ENCODE measurements at places on chromosomes 4 and X.
A peak's percentile ranks its signal among the peaks of the same experiment; 100 is the strongest.

DNA sequence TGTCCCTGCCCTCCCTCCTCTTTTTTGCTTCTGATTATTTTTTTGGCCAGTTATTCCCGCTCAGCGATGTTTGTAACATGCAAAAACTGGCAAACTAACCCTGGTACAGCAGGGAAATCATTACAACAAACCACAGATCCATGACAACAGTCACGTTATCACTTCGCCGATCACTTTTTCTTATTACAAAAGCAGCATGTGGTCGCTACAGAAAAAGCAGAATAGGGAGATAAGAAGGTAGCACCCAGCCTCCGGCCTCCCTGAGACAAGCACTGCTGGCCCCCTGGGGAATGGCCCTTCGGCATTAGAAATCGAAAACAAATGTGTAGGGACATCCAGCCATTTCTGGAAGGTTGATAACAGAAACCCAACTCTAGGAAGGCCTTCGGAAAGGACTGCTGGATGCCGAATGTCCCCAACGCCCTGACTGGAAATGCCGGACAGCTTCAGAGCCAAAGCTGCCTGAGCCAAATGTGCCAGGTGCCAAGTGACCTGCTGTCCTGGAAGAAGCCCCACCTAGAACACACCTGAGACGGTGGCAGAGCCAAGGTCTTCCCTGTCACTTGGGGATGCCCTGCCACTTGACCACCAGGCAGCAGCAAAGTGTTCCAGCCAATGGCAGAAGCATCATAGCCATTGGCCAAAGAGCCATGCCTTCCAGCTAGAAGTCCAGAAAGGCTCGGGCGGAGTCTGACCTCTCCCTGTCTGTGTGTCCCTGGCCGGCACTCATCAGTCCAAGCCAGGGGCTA is 2.9 kb downstream of the IDH3G start:
- DNase-seq: no peak

DNA sequence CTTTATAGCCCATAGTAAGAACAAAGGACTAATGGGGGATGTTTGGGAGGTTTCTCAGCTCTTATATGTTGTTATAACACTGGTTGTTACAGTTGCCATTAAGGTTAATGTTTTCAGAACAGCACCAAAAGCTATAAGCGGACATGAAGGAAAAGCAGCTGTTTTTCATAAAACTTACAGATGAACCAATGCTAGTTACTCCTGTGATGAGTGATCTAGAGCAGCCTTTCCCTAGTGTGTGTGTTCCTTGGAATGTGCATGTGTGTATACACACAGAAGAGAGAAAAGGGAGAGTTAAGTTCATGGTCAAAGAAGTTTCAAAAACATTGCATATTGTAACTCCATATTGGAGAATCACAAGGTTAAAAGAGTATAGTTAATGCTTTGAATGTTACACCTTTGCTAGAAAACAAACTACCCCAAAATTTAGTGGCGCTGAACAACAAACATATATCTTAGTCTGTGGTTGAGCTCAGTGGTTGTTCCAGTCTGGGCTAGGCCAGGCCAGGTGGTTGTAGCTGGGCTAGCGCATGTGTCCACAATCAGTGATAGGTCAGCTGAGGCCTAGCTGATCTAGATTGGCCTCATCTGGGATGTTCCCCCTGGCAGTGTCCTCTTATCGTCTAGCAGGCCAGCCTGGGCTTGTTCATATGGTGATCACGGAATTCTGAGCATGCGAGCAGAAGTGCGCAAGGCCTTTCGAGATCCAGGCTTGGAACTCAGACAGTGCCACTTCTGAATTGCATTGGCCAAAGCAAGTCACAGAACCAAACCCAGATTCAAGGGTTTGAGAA is 151.0 kb downstream of the NHS start:
- DNase-seq: peak; percentile 33

DNA sequence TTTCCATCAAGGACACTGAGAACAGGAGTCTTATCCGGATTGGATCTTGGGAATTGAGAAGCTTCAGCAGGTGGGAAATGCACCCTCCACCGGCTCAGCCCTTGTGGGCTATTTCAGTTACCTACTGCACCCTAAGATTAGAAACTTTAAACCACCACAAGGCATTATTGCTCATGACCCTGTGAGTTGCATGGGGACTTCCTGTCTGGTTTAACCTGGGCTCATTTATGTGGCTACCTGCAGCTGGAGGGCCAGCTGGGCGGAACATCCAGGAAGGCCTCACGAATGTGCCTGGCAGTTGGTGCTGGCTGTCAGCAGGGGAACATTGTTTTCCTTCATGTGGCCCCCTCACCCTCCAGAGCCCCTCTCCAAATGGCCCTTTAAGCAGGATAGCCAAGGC is 164.1 kb downstream of the DEFB131A start:
- DNase-seq: no peak

GRCh38 chrX:106484233-106484632 is 127.5 kb upstream of the RADX start:
- no peak for DNase-seq

DNA sequence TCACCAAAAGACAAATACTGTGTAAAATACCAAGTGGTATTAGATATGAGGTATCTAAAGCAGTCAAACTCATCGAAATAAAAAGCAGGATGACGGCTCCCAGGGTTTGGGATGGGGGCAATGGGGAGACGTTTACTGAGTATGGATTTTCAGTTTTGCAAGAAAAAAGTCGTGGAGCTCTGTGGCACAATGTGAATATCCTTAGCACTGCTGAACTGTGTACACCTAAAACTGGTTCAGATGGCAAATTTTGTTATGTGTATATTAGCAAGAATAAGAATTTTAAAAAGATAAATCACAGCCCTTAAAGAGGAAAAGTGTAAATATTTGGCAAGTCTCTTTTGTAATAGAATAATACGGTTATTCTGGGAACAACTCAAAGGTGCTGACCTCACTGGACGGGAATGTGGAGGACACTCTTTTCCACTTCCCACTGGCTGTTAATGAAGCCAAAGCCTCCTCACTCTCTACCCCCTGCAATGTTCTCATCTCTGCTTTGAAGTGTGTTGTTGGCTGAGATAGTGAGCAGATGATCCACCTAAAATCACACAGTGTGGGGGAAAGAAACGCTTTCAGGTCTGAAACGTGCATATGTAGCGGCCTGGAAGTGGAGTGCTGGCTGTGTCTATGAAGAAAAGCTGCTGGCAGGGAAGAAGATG is 49.2 kb downstream of the SEL1L3 start:
- DNase-seq: no peak

DNA sequence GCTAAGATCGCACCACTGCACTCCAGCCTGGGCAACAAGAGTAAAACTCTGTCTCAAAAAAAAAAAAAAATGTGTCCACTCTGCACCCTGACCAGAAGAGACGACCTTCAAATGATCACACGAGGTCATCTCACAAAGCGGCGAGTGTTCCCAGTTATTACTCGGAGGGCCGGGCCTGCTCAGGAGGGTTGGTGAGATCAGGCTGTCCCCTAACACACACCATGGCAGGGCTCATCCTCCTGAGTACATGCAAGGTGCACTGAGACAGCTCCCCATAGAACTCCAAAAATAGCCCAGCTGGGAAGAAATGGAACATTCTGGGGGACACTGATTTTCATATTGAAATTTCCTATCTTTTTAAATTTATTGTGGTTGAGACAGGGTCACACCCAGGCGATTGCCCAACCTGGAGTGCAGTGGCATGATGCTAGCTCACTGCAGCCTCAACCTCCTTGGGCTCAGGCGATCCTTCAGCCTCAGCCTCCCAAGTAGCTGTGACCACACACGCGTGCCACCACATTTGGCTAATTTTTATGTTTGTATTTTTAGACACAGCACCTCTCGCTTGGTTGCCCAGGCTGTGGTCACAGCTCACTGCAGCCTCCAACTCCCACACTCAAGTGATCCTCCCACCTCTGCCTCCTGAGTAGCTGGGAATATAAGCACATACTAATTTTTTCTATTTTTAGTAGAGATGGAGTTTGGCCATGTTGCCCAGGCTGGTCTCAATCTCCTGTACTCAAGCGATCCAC is 51.5 kb downstream of the DHRSX start:
- no peak for DNase-seq

DNA sequence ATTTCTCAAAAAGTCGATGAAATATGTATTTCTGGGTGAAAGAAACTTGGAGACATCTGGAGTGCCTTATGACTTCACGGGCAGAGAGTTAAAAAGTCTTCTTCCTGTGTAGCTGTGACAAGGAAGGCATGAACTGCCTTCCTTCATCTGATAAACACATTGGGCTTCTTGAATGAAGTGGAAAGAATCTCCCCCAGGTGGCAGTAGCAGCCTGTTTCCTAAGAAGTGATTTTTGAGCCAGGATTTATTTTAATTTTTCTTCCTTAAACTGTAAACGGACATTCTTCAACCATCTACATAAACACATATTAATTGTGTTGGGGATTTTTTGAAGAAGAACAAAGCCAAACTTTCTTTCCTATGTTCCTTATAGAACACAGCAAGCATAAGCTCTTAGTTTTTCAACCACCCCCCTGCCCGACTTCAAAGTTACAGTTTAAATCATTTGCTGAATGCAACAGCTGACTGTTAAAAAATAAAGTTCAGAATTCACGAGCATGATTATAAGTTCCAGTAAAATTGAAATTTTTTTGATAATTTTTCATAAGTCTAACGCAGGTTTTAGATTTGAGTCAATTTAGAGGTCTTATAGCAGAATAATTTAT is 980 bp upstream of the GIMD1 start:
- peak; percentile 77 for DNase-seq

GRCh38 chr4:158949099-158949498 is 153.8 kb upstream of the RAPGEF2 start:
- DNase-seq: no peak

GRCh38 chr4:69910016-69910782 is 20.7 kb upstream of the CSN1S1 start:
- DNase-seq: no peak

GRCh38 chrX:17086317-17086716 is 139.9 kb downstream of the REPS2 start:
- DNase-seq: no peak

GRCh38 chr4:141771889-141772830 is 135.8 kb downstream of the IL15 start:
- DNase-seq: no peak

DNA sequence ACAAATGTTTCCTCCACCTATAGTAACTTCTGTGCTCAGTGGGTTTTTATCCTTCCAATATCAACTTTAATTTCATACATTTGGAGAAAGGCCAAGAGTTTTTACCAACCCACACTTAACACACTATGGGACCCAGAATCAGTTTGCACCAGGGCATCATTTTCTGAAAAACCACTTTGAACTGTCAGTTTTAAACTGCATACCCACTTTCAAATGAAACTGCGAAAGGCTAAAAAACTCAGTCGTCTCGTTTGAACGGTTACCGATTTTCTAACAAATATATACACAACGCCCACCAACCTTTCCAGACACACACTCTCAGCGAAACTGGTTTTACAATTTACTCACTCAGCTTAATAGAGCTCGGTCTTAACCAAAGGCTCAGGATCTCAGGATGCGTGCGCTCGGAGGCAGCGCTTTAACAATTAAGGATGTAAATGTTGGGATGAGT is 376 bp downstream of the ABCG2 start:
- DNase-seq: no peak

DNA sequence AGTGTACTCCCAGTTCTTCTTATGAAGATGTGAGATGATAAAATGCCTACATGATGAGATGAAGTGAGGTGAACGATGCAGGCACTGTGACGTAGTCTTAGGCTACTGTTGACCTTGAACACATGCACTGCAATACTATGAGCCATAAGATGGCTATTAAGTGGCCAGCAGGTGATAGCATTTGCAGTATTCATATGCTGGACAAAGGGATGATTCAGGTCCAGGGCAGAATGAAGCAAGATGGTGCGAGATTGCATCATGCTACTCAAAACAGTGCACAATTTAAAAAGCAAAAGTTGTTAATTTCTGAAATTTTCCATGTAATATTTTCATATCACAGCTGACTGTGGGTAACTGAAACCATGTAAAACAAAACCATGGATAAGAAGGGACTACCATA is 781.4 kb downstream of the PCDH18 start:
- no peak for DNase-seq

GRCh38 chr4:23877758-23878229 is 12.1 kb downstream of the PPARGC1A start:
- DNase-seq: no peak

GRCh38 chr4:88592600-88593448 is 544 bp downstream of the HERC3 start:
- DNase-seq: no peak

GRCh38 chr4:47145630-47146029 is 114.3 kb downstream of the GABRB1 start:
- no peak for DNase-seq

DNA sequence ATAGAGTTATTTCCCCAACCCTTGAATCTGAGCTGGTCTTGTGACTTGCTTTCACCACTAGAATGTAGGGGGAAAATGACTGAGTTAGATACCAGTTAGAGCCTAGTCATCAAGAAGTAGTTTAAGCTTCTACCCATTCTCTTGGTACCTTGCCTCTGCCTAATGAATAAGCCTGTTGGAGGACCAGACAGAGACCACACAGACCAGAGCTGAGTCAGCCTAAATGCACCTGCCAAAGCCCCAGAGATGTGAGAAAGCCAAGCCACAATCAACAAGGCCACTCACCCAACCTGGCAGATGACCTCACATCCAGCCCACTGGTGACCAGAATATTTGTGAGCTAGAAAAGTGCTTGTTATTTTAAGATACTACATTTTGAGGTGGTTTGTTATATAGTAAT is 85.2 kb upstream of the DCLK2 start:
- DNase-seq: no peak

- DNase-seq: no peak
Observed at GRCh38 chrX:10509397-10509796, 111.0 kb downstream of the MID1 start.

DNA sequence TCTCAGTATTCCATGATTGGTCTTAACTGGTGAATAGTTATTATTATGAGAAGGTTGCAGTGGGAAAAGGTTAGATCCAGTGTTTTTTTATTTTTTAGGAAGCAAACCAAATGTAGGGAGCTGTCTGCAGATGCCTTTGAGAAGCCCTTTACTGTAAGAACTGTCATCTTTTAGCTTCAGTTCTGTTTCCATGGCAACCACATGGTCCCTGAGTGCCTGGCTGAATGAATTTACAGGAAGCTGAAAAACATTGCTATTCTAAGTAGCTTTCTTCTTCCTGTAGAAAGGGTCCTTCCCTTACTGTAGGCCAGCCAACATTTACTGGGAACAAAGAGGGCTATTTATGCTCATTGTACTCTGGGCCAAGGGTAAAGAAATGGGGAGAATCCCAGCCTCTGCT is 103.3 kb downstream of the DCLK2 start:
- no peak for DNase-seq

DNA sequence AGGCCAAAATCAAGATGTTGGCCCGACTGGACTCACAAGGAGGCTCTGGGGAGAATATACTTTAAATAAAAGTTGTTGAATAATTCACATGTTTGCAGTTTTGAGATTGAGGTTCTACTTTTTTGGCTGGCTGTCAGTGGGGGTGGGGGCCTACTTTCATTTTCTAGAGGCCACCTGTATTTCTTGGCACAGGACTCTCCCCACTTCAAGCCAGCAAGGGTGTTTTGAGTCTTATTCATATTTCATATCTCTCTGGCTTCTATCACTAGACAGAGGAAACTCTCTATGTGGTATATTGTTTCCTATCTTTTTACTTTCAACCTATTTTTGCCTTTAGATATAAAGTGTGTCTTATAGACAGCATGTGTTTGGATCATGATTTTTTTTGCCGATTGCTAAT is 266.4 kb downstream of the PRR32 start:
- DNase-seq: no peak

Measured in AG09309 (cell line).